Left forelimb (tissue), 1 donor: ENCODE measurements at places on chromosomes 16 and 17.

DNA sequence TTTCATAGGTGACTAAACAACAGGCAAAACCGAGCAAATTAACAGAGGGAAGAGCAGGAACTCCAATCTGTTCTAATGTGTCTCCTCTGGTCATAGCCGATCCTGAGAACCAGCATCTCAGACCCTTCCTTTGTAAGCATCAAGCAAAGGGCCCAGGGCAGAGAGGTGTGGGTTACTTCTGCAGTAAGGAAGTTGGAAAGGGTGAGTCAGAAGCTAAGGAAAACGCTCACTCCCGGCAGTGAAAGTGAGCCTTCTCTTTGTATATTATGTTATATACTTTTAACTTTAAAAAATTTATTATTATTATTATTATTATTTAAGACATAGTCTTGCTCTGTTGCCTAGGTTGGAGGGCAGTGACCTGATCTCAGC is 77.7 kb downstream of the MRM3 start:
- DNase-seq, result no peak

GRCh38 chr17:65850486-65850885 is 289.0 kb upstream of the AXIN2 start:
- no peak for DNase-seq

DNA sequence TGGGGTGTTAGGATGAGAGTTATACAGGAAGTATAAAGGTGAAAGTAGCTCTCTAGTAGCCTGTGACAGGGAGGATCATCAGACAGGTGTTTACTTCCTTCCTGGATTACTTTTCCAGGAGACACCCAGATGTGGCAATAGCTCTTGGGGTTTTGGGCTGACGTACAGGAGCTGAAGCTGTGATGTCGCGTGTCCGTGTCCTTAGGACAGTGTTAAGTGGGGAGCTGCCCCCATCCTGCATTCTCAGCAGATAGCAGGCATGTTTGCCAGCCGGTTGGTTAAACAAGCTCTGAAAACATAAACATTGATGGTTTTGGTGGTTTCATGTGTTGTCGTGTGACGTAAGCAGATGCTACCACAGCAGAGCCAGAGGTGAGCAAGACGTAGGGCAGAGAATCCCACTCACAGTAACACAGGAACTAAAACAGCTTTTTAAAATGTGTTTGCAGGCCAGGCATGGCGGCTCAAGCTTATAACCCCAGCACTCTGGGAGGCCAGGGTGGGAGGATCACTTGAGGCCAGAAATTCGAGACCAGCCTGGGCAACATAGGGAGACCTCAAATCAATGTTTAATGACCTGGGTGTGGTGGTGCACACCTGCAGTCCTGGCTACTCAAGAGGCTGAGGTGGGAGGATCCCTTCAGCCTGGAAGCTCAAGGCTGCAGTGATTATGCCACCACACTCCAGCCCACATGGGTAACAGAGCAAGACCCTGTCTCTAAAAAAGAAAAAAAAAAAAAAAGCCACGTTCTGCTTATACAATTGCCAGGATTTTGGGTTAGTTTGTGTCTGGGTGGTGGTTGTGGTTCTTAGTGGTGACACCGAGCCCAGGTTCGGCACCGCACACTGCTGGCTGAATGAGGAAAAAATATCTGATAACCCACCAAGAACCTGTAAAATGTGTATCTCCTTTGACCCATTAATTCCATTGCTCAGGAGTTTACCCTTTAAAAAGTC is 18.2 kb upstream of the IL17C start:
- DNase-seq, result no peak

DNA sequence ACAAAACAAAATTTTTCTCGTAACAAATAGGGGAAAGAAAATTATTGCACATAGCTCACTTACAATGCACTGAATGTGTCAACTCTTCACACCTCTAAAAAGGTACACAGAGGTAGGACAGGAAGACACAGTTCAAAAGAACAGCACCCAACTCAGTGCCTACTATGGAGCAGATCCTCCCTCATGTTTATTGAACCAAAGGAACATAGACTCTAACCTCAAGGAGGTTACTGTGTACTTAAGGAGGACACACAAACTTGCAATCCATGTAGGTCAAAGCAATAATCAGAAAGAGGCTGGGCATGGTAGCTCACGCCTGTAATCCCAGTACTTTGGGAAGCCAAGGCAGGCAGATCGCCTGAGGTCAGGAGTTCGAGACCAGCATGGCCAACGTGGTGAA is 50.3 kb downstream of the SLC39A11 start:
- DNase-seq, result no peak

GRCh38 chr17:8039611-8040168 is 831 bp downstream of the ALOX15B start:
- no peak for DNase-seq

GRCh38 chr16:67979955-67980678 is at the start of gene DPEP3:
TSS of gene DPEP3 (minus strand) at chr16:67980499. CDS start at chr16:67980380, 119 bp downstream.
- no peak for DNase-seq

DNA sequence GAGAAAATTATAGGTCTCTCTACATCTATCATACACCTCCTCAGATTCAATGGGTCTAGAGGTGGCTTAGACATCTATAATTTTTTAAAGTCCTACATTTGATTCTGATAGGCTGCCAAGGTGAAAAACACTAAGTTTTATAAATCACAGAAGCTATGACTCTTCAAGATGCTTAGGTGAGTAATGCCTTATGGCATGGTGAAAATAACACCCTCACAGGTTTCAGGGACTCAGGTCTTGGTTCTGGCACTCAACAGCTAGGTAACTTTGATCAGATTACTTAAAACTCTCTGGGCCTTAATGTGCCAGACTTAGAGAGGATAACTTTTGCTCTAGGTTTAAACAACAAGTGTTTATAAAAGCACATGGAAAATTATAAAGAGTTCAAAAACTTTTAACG is 2.0 kb upstream of the COX10 start:
- no peak for DNase-seq

- DNase-seq, result no peak
Observed at GRCh38 chr17:67585077-67585602, 132.6 kb upstream of the NOL11 start.

- no peak for DNase-seq
Observed at GRCh38 chr16:565419-566330, 1.1 kb upstream of the NHLRC4 start.
